Hepatocyte (in vitro differentiated cells): ENCODE measurements at places on chromosomes 4 and X.
A peak's percentile ranks its signal among the peaks of the same experiment; 100 is the strongest.

- peaks cover 4% of the 10 kb centered on the region for H3K4me1 ChIP-seq
- no peaks in the 10 kb centered on the region for H3K27me3 ChIP-seq
- no peak for DNase-seq
- no peak overlapping the region for H3K27ac ChIP-seq
- no peak overlapping the region for H3K4me3 ChIP-seq
These were observed 11.5 kb downstream of the ZFYVE28 start for GRCh38 chr4:2406920-2407319.

GRCh38 chr4:81146466-81146865 is 68.6 kb downstream of the PRKG2 start:
- no peaks in the 10 kb centered on the region for H3K27me3 ChIP-seq
- no peaks in the 10 kb centered on the region for H3K4me1 ChIP-seq
- H3K36me3 ChIP-seq = no peaks in the 10 kb centered on the region
- no peak overlapping the region for H3K27ac ChIP-seq
- no peak for DNase-seq
- H3K4me3 ChIP-seq = no peak overlapping the region

GRCh38 chrX:40152741-40153344 is 55.1 kb upstream of the BCOR start:
- peak overlapping the region; percentile 82 for H3K27ac ChIP-seq
- no peaks in the 10 kb centered on the region for H3K36me3 ChIP-seq
- peak; percentile 44 for DNase-seq
- peaks cover 63% of the 10 kb centered on the region for H3K4me1 ChIP-seq
- peaks cover 75% of the 10 kb centered on the region for H3K27me3 ChIP-seq

- no peak overlapping the region for H3K27ac ChIP-seq
These were observed 24.1 kb upstream of the MAP9 start for GRCh38 chr4:155400893-155401292.

DNA sequence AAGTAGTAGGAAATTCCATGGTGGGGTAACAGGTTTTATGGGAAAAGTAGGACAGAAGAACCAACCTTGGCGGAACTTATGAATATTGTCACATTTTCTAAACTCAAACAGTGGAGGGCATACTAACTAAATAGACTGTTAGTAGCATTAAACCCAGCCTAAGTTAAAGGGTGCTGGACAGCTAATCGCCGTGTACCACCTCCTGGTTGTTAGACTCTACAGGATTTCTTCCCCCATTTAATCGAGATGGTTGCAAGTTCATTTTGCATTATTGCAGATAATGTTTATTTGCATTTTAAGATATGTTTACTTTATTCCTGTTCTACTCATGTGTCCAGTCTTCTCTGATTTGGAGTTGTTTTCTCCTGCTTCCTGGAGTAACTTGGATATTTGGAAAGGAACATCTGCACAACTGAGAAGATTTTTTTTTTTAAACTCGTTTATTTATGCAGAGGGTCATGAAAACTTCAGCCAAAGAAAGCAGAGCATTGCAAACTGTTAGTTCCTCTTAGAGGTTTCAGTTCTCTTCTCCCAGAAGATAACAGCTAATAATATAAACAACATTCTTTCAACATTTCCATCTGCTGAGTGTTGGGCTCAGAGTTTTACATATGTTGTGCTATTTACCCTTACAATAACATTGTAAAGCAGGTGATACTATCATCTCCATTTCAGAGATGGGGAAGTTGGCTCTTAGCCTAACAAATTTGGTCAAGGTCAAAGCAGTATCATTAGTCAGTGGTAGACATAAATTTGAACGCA is 51.5 kb upstream of the TBC1D9 start:
- H3K27me3 ChIP-seq = no peaks in the 10 kb centered on the region
- H3K4me1 ChIP-seq = no peaks in the 10 kb centered on the region
- no peak overlapping the region for H3K4me3 ChIP-seq
- H3K27ac ChIP-seq = no peak overlapping the region
- no peaks in the 10 kb centered on the region for H3K36me3 ChIP-seq

DNA sequence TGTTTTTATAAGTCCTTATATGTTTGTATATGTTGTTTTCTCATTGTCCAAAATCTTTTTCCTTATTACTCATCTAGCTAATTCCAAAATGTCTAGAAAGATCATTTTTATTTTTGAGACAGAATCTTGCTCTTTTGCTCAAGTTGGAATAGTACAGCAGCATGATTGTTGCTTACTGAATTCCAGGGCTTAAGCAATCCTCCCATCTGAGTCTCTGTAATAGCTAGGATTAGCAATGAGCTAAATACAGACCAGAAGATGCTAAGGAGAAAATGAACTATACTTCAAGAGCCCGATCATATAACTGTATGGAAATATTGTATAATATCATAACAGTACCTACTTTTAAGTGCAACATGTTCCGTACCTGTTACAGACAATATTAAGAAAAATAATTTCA is 1027.0 kb downstream of the STIM2 start:
- DNase-seq = no peak
- H3K4me1 ChIP-seq = no peaks in the 10 kb centered on the region
- H3K4me3 ChIP-seq = no peak overlapping the region
- no peaks in the 10 kb centered on the region for H3K27me3 ChIP-seq
- no peaks in the 10 kb centered on the region for H3K36me3 ChIP-seq

DNA sequence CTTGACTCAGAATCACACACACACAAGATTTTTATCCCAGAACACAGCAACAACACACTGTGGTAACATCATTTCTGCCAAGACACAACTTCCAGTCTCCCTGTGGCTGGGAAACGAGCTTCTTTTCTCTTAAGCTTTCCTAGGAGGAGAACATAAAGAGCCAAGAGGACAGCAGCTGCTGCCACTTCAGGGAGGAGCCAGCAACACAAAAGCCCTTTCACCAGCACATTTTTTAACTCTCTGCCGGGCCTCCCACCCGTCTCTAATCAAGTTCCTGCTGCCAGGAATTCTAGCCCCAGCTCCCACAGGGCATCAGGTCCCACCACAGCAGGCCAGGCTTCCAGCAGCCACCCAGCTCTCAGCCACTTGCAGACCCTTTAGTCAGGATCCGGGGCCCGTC is 22.4 kb downstream of the FAT1 start:
- H3K4me1 ChIP-seq = peaks cover 21% of the 10 kb centered on the region
- peak overlapping the region; percentile 39 for H3K27ac ChIP-seq
- no peaks in the 10 kb centered on the region for H3K27me3 ChIP-seq

GRCh38 chrX:102063445-102064074 is 61.9 kb upstream of the TCEAL2 start:
- H3K4me1 ChIP-seq = no peaks in the 10 kb centered on the region
- H3K4me3 ChIP-seq = no peak overlapping the region
- no peaks in the 10 kb centered on the region for H3K27me3 ChIP-seq
- no peak for DNase-seq
- no peak overlapping the region for H3K27ac ChIP-seq

- no peaks in the 10 kb centered on the region for H3K27me3 ChIP-seq
- H3K4me3 ChIP-seq = no peak overlapping the region
- no peak for DNase-seq
- no peak overlapping the region for H3K27ac ChIP-seq
These were observed 130.8 kb downstream of the ZAR1 start for GRCh38 chr4:48620831-48621230.

- H3K36me3 ChIP-seq = no peaks in the 10 kb centered on the region
- DNase-seq = no peak
- no peak overlapping the region for H3K27ac ChIP-seq
- H3K27me3 ChIP-seq = no peaks in the 10 kb centered on the region
- H3K4me1 ChIP-seq = no peaks in the 10 kb centered on the region
These were observed 179.0 kb downstream of the NHS start for GRCh38 chrX:17553961-17554482.

GRCh38 chr4:144782345-144782744 is 136.4 kb downstream of the HHIP start:
- H3K27me3 ChIP-seq = no peaks in the 10 kb centered on the region
- no peak for DNase-seq
- no peak overlapping the region for H3K4me3 ChIP-seq
- no peak overlapping the region for H3K27ac ChIP-seq
- H3K36me3 ChIP-seq = no peaks in the 10 kb centered on the region
